ENCODE measurements at places on chromosomes 5 and 9.
A peak's percentile ranks its signal among the peaks of the same experiment; 100 is the strongest.

- DNase-seq = no peak
Measured at GRCh38 chr9:113255438-113255837, 19.9 kb downstream of the CDC26 start.

DNA sequence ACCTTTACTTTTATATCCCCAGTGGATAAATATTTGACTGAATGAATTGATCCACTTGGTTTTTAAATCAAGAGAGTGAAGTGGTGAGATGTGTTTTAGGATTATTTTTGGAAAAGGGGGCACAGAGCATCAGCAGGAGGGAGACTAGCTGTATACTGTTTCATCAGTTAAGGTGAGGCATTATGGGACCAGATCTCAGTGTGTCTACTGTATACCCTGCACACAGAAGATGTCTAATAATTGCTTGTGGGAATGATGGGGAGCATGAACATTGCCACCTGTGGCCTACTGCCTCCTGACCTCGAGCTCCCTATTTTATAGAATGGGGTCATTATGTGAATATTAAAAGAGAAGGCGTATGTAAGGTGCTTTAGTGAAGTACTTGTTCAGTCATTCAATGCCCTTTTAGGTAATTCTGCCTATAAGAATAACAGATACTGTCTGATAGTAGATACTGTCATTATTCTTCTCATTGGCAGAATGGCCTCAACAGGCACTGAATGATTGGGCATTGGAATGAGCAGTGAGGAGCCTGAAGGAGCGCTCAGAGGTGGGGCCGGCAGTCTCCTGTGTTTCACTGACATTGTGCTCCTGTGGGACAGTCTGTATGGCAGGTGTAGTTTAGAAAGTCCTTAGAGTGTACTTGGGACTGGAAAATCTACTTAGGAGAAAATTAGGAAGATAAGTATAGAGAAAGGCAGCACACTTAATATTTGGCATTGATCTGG lies 47.4 kb upstream of the FAM120AOS start:
- no peak for DNase-seq

- no peak for DNase-seq
Measured at GRCh38 chr9:81594415-81594814, 94.9 kb downstream of the TLE1 start.

DNA sequence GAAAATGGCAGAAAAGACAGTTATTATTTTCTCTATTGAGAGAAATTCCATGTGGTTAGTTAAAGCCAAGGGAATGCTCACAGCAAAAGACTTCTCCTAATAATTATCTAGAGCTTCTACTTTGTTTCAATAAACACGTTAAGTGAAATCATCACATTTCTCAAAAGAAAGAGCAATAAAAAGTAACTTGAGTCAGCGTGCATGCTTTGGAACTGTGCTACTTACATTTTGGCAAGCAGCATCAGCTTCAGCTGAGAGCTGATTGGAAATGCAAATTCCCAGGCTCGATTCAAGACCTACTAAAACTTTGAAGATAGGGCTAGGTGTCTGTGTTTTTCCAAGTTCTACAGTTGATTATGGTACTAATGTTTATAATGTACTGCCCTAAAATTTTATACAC lies 132.1 kb downstream of the CDH18 start:
- peak; percentile 60 for DNase-seq

- no peak for DNase-seq
Measured at GRCh38 chr5:87582149-87582548, 169.4 kb upstream of the CCNH start.

DNA sequence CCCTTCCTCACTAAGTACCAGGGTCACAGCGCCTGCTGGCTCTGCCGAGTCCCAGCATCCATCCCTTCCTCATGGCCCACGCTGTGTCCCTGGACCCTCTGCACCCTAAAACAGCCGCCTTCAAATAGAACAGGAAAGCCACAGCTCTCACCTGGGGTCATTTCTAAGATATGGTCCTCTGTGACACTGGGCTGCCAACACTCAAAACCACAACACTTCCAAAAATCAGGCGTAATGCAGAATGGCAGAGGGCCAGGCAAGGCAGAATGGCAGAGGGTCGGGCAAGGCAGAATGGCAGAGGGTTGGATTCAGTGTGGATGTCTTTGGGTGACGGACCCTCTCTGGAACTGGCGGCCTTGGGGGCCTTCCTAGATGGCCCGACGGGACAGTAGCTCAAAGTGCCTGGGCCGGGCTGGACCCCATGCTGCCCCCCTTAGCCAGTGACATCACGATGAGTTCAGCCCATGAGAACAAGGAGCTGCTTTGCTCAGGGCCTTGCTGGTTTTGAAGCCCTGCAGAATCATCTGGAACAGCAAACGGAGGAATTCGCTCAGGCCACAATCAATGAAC lies 35.3 kb downstream of the ZDHHC11B start:
- DNase-seq = no peak

DNA sequence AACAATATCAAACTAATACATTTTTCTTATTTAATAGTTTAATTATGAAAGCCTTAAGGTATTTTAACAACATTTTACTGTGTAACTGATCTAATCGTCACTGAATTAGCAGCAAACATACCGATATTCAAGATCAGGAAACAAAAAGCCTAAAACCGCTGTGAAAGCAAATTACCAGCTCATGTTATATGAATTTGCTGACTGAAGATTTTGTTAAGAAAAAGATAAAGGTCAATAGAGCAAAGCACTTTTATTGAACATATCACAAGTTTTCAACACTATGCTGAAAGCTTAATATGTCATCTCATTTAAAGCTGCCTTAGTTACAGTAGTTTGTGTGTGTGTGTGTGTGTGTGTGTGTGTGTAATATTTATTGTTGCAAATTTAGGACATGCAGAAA lies 1634.9 kb upstream of the NUDT12 start:
- DNase-seq = no peak

DNA sequence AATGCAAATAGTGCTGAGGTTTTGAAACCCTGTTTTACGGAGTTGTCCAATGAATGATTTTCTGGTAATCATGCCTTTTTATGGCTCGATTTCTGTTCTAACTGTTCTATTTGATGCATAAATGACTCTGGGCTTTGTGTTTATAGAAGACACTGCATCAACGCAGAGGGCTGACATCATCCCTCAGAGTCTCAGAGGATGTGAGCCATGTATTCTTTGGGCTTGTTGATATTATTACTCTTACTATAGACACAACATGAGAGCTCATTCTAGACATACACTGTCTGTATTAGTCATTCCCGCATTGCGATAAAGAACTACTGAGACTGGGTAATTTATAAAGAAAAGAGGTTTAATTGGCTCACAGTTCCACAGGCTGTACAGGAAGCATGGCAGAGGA lies 31.6 kb downstream of the CDH6 start:
- peak; percentile 27 for DNase-seq

GRCh38 chr5:36066540-36067210 lies at the start of gene UGT3A2:
Gene UGT3A2 (minus strand): TSS chr5:36066882. CDS start chr5:36066789, 93 bp downstream.
- no peak for DNase-seq

GRCh38 chr9:127504887-127505251 lies 53.6 kb downstream of the LRSAM1 start:
- no peak for DNase-seq

DNA sequence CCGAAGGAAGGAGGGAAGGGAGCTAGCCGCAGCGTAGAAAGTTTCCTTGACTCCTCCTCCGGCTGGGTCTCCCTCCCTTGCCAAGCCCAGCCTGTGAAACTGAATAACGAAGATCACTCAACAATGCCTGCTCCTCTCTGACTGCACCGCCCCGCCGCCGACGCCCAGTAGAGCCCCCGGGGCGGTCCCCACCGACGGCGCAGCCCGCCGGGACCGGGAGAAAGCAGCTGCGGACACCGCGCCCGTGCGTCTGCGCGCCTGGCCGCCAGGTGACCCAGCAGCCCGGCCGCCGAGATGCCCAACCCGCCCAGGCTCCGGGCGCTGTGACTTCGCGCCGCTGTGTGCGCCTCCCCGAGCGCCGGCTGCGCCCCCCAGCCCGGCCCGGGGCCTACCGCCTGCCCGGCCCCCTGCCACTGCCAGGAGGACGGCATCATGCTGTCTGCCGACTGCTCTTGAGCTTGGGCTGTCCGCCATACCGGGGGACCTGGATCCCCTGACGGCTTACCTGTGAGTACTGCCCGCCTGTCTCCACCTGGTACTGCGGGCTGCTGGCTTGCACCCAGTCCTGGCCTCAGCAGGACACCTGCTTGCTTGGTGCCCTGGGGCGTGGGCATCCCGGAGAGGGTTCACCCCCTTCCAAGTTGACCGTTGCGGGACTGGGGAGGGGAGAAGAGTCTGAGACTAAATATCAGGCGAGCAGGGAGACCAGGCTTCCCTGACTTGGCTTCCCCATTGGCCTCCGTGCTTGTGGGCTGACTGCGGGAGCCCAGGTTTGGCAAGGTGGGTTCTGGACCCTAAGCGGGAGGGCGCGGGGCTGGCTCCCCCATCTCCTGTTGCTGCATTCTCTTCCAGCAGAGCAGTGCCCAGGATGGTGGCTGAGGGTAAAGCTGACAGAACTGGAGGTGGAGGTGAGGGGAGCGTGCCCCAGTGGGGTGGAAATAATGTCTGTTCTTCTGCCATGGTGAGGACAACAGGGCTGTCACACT lies 26.2 kb upstream of the SPTLC1 start:
- peak; percentile 76 for DNase-seq

- DNase-seq = no peak
Measured at GRCh38 chr5:116785106-116785505, 210.5 kb upstream of the SEMA6A start.

GRCh38 chr5:44675296-44675695 lies 133.5 kb upstream of the MRPS30 start:
- DNase-seq = no peak

- no peak for DNase-seq
Measured at GRCh38 chr9:30982301-30982700, 1402.1 kb upstream of the ACO1 start.

DNA sequence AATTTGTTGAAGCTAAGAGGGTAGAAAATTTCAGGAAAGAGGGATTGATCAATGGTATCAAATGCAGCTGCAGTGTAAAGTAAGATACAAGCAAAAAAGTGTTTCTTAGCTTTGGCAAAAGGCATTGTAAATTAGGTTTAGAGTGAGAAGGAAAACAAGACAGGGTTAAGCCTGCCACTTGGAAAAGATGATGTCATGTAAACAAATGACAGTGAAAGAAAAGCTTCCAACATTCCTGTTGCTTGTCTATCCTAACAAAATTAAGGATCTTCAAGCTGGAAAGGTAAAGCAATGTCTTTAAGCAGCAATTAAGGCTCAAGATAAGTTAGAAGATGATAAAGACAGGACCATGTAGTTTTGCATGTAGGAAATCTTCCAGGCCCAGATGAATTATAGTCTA lies 139.1 kb upstream of the PPP2R2B start:
- no peak for DNase-seq

GRCh38 chr5:79330071-79330470 lies 94.1 kb downstream of the JMY start:
- peak; percentile 26 for DNase-seq

DNA sequence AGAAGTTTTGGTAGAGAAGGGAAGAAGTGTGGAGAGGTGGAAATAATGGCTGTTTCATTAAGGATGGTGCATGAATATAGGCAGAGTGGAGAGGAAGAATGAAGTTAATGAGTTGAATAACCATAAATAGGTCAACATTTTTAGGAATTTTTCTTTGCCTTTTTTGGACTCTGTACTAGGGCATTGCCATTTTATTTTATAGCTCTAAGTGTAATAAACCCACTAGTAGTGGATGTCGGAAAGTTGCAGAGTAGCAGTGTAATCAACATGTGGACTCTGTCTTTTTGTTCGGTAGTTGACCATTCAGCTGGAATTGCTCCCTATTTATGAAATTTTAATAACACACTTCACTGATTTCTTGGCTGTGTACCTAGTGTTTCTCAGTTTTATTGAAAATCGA lies 199.1 kb downstream of the WDR70 start:
- DNase-seq = no peak

DNA sequence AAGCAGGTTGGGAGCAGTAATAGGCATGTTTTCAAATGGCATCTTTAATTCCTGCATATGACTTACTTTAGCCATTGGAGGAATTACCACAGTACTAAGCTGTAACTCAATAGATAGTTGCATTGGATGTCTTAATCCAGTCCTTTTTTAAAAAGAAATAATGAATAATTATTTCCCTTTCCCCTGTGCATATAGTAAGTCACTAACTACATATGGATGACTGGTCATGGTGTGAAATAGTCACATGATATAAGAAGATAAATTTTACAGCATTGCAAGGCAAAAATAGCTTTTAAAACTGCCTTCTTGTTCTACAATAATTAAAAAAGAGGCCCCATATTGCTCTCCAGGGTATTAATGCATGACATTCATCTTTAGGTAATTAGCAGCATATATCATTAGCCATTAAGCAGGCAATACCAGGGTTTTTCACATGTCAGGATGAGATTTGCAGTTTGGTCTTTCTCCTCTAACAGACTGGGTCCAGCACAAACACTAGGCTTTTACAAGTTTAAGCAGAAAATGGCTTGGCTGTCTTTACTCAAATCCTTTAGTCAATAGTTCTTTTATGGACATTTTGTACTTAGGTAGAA lies 606.4 kb upstream of the RORB start:
- no peak for DNase-seq

GRCh38 chr5:29899583-29899982 lies 1293.9 kb upstream of the CDH6 start:
- DNase-seq = no peak

DNA sequence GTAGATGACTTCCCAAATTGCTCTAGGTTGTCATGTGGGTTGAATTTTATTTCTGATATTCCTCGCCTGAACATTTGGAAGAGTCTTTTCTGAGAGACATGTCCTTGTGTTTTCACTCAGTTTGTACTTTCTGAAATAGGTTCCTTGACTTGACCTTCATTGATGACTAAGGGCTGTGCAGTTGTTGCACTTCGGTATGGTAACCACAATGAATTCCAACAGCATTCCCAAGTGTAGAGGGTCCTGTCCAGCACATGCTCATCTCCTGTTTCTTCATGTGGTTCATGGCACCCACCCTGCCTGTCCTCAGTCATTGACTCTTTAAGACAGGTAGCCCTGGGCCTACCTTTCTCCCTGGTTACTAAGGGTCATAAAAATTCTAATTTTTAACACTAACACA lies 527.8 kb downstream of the MTRR start:
- peak; percentile 14 for DNase-seq

- DNase-seq = peak; percentile 92
Measured at GRCh38 chr9:112112519-112112918, 62.6 kb downstream of the SUSD1 start.

DNA sequence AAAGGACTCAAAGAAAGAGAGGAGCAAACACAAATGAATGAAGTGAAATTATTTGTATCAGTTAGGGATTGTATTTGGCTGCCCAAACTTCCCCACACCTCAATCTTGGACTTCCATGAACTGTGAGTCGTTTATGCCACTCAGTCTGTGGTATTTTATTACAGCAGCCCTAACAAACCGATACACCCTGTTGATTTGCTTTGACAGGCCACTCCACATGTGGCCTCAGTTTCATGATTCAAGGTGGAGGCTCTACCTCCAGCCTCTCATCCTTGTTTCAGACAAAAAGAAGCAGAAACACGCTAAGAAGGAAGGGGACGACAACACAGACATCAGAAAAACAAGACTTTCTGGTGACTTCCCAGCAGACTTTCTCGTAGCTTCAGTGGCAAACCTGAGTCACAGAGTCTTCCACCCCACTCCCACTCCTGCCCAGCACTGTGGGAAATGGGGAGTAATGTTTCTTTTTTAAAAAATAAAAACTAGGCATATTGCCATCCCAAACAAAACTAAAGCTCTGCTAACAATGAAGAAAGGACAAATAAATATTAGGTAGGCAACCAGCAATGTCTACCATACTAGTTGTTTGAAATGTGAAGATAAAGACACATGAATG lies 52.2 kb upstream of the ABCA1 start:
- DNase-seq = peak; percentile 8

Data from GM23248 (cell line).